Neural progenitor cell (in vitro differentiated cells): ENCODE measurements at places on chromosomes 11 and 22.

- DNase-seq = no peak
Observed at GRCh38 chr22:35069541-35069940, 3.6 kb downstream of the ISX start.

GRCh38 chr11:58776891-58777710 lies 45.4 kb upstream of the GLYAT start:
- DNase-seq = no peak

GRCh38 chr11:559712-560304 lies 730 bp downstream of the LMNTD2 start:
- no peak for DNase-seq

GRCh38 chr11:68282141-68282860 lies 10.5 kb upstream of the C11orf24 start:
- DNase-seq = no peak

- no peak for DNase-seq
Observed at GRCh38 chr11:1967641-1968225, 20.6 kb downstream of the MRPL23 start.

DNA sequence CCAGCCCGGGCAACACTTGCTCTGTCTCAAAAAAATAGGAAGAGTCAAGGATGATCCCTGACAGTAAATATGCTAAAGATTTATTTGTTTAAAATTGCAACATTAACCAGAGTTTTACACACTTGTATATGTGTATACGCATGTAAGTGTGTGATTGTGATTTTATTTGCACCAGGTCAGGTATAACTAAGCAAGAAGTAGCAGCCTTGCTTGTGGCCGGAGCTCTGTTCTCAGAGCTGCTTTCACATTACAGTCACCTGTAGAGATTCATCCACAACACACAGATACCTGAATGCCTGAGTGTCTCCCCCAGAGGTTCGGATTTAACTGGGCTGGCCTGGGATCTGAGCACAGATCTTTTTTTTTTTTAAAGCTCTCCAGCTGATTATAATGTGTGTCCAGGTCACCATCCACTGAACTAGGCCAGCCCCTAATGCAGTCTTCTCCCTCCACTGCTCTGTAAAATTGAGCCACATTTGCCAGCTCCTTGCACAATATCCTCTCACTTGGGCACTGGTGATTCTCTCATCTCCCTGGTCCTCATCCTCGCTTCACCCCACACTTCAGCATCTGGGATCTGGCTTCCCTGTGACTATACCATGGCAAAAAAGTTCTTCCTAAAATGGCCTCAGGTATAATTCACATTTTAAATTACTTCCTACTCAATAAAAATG lies 48.3 kb downstream of the LIF start:
- DNase-seq = no peak

DNA sequence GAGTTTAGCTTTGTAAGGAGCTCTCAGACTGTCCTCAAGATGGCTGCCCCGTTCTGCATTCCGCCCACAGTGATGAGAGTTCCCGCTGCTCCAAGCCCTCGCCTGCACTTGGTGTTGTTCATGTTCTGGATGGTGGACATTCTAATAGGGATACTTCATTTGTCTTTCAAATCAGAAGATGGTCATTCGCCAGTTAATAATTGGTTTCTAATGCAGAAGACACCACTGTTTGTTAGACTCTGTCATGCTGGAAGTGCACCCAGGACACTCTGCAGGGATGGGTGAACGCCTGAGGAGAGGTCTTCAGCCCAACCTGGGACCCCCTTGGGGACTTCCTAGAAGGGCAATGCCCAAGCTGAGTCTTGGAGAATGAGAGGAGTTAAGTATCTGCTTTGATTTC lies 836.4 kb downstream of the TBC1D22A start:
- no peak for DNase-seq

- no peak for DNase-seq
Observed at GRCh38 chr11:64359712-64360445, 917 bp downstream of the RPS6KA4 start.

GRCh38 chr11:15602785-15603567 lies 488.3 kb downstream of the INSC start:
- DNase-seq = no peak

GRCh38 chr11:81497202-81497804 lies 1236.4 kb downstream of the FAM181B start:
- DNase-seq = peak; percentile 65

DNA sequence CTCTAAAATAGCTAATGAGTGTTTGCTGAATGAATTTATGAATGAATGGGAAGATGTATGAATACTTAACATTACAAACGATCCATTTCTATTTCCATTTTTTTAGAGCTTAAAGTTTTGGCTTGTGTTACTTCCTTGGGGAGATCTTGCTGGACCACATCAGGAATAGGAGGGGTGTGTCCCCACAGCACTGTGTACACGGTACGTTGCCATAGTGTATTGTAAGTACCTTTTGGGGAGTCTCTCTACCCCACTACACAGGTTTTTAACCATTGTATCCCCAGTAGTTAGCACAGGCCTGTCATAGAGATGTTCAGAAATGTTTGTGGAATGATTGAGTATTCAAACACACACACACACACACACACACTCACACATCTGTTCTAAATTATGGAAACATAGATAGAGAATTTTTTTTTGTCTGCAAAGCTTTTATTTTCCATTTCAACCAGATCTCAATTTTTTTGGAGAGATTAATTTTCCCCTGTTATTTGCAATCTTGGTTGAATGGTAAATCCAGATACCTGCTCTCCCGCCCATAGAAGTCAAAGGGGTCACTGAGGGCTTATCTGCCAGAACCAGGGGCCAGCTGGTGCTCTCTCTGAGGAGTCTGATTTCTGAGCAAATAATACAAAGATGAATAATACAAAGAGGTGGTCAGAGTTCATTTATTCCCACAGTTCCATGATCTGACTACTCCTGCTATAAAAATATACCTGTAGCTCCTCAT lies 471.0 kb downstream of the INSC start:
- DNase-seq = no peak

DNA sequence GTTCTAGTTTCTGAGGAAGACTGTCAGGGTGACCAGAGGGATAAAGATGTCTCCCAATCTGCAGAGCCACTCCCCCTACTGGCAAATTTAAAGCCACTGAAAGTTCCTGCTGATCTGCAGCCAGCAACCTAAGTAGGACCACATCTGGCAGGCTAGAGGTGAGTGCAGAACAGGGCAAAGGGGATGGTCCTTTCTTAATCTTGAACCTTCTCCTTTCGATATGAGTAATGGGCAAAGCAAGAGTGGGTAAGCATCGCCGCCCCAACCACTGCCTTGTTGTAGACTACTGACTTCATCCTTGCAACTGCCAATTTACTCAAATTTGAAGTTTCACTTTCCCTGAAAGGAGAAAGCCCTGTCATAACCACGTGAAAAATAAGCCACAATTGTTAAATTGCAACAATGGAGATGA lies 30.7 kb downstream of the SCUBE2 start:
- DNase-seq = peak; percentile 63

GRCh38 chr11:19193916-19194315 lies 7.9 kb downstream of the CSRP3 start:
- DNase-seq = no peak

DNA sequence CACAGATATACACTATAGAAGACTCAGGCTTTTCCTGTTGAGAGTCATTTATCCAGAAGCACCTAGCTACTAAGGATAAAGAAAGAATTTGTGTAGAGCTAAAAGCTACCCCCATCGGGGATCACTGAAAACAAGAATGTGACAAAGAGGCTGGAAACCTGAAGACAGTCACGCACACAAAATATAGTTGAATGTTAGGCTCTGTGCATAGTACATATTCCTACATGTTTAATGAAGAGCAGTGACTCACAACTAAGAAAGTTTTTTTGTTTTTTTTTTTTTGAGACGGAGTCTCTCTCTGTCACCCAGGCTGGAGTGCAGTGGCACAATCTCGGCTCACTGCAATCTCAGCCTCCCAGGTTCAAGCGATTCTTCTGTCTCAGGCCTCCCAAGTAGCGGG lies 8.4 kb downstream of the OR10V1 start:
- no peak for DNase-seq
